Activated effector memory CD4-positive, alpha-beta T cell treated with anti-CD3 and anti-CD28 coated beads, Interleukin-2, amount 50 U/mL, for 16 hours (primary cell): ENCODE measurements at places on chromosomes 11 and 22.

GRCh38 chr11:76682684-76683083 is 12.1 kb upstream of the LRRC32 start:
- DNase-seq = no peak

DNA sequence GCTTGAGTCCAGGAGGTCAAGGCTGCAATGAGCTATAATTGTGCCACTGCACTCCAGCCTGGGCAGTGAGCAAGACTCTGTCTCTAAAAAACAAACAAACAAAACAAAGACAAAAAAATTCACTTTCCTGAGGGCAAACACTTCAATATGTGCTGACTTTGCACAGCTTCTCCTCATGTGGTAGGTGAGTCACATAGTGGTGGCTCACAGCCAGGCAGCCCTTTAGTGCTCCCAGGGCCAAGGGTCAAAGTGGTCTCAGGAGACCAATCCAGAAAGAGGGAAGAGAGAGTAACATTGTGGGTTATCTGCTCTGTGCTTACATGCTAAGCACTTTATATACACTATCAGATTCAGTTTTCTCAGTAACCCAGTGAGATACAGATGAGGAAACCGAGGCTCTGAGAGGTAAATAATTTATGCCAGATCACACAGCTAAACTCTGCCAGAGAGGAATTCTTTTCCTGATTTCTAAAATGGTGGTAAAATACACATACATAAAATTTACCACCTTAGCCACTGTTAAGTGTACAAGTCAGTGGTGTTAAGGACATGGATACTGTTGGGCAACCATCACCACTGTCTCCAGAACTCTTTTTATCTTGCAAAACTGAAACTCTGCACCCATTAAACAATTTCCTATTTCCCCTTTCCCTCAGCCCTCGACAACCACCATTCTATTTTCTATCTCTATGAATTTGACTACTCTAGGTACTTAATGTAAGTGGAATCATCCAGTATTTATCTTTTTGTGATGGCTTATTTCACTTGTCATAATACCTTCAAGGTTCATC is 231.7 kb upstream of the NARS2 start:
- no peak for DNase-seq

DNA sequence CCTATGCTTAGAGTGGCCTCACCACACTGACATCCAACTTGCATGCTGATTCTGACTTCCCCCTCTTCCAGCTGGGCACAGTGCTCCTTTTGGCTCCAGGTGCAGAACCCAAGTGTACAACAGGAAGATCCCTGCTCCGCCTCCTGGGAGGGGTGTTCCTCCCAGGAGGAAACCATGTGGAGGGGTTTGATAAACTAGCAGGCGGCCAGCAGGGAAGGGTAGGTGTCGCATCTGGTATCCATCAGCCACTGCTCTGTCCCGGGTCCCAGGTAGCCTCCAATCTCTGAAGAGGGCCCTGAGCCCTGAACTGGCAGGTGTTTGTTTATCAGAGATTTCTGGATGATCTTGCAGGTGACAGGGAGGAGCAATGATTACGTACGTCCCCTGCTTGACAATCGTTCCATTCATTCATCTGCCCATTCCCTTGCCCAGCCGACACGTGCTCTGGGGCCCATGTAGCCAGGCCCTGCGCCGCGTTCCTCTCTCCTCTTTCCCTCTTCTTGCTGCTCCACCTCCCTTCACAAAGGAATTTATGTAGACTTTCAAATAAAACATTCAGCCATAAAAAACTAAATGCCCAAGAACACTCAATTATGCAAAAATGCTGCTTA is 41.2 kb upstream of the MICAL2 start:
- no peak for DNase-seq

DNA sequence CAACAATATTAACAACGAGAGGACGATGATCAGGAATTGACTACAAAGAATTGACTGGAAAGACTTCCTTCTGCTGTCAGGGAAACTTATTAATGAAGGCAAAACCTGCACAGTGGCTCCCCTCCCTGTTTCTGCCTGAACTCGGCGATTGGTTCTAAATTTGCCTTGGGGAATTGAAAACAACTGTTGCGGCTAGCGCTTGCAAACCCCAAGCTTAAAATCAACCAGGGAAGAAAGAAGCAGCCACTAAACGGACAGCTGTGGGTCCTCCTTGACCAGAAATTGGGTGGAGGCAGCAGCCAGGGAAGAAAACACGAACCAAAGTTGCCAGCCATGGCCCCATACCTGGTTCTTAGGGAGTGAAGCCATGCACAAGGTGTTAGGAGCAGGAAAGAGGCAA is 383.5 kb upstream of the CADM1 start:
- DNase-seq = no peak

DNA sequence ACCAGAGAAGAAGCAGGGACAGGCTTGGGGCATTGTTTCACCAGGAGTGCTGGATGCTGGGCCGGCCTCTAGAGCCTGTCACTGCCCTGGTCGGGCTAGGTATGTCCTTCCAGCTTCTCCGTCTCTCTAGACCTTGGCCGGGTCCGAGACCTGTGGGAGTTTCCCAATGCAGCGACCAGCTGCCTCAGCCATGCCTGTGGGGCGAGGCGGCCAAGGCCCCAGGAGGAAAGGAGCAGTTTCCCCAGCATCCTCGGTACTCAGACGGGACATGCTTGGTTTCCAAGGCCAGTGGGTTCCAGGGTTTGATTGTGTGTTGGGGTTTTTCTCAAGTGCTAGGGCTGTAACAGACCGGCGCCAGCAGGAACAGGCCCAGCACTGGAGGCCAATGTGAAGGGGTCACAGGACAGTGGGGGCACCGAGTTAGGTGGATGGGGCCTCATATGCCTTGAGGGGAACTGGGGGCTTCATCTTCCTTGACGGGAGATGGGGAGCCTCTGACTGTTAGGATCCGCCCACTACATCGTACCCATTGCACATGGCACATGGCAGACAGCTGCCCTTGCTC is 339.0 kb downstream of the TBC1D22A start:
- DNase-seq = no peak
